Esophagus muscularis mucosa (tissue), 4 donors: ENCODE measurements at places on chromosomes 7 and 10. TPM values are rescaled to one million over a fixed set of nuclear protein-coding genes. Genes with fewer than 3 reads are reported as not detected.

Gene ACTR3C
- total RNA-seq = 10.1 TPM

Gene FAM25C
- total RNA-seq = not detected

Gene INHBA
- total RNA-seq = 38.6 TPM

Gene POLR3A
- 10.0 TPM for total RNA-seq

Gene ASZ1
- total RNA-seq = not detected

Gene MMP21
- not detected for total RNA-seq

Gene LMTK2
- 22.5 TPM for total RNA-seq

Gene DOCK1
- 60.3 TPM for total RNA-seq

Gene ERLIN1
- total RNA-seq = 8.3 TPM

Gene NODAL
- not detected for total RNA-seq

Gene PIK3AP1
- total RNA-seq = 16.6 TPM

Gene SYT15B
- total RNA-seq = 2.5 TPM

Gene MBL2
- total RNA-seq = not detected

Gene CYP3A7
- total RNA-seq = not detected

GRCh38 chr10:2918489-2918888 is 148.9 kb upstream of the PFKP start:
- no peak for DNase-seq

DNA sequence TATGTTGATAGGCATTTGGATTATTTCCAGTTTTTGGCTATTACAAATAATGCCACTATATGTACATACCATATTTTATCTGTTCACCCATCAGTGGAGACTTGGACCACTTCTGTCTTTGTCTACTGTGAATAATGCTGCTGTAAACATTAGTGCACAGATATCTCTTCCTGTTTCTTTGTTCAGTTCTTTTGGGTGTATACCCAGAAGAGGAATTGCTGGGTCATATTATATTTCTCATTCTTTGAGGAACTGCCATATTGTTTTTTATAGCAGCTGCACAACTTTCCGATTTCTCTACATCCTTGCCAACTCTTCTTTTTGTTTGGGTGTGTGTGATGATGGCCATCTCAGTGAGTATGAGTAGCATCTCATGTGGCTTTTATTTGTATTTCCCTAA is 218.0 kb downstream of the LRMDA start:
- DNase-seq = no peak

DNA sequence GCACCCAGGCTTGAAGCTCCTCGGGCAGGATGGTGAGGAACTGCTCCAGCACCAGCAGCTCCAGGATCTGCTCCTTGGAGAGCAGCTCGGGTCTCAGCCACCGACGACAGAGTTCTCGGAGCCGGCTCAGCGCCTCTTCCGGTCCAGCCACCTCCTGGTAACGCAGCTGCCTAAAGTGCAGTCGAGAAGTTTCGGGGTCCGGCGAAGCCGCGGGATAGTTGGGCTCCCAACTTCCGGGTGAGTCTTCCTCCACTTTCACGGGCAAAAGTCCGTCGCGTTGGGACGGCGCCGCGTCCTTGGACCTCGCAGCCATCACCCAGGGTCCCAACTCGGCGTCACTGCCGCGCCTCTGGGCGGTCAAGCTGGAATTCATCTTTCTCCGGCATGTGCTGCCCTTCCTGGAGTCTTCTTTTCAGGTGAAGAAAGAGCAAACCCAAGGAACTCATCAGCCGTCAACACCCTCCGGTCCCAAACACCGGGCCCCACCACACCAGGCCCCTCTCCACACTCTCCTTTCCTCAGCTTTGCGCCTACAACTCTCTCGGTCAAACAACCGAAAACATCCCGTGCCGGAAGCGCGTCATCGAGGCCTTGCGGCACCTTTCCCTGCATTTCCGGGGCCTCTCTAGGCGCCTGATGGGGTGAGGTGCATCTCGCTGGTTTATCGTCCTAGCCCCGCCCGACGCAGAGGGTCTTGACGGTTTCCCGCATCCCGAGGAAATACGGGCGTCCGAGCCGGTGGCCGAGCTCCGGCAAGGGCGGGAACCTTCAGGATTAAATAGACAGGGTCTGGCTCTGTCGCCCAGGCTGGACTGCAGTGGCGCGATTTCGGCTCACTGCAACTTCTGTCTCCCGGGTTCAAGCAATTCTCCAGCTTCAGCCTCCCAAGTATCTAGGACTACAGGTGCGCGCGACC is at the start of gene ZNF394:
Gene ZNF394 (minus strand): TSS at position 561 of the 916 bp plus-strand sequence. CDS start 188 bp downstream, at position 373.
- DNase-seq = peak; percentile 97

DNA sequence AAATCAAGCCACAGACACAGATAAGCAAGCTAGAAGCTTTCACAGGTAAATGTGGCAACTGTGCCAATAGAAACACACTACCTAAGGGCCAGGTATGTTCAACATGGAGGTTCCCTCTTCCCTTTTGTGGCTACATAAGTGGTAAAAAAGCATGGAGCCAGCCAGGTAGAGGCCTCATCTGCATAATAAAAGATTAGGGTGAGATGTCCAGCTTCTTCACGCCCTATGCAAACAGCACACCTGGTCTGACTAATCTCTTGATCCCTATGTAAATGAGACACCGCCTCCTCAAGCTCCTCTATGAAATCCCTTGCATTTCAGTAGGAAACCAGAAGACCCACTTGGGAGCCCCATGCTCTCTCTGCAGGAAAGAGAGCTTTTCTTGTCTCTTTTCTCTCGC is 282.2 kb downstream of the NEBL start:
- DNase-seq = no peak

DNA sequence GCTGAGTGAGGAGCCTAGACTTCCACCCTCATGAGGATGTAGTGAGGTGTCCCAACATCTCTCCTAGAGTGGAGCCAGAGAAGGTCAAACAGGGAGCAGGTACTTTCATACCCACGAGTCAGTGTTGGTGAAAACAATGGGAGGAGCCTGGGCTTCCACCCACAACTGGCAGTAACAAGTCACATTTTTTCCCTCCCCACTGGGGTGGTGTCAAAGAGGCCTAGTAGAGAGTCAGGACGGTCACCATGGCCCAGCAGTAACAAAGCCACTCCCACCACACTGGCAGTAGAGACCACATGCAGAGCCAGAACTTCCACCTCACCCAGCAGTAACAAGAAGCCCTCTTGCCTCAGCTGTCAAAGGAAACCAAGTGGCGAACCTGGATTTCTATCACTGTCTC is 280.2 kb upstream of the IMMP2L start:
- no peak for DNase-seq

GRCh38 chr7:105346138-105346537 is 42.6 kb downstream of the SRPK2 start:
- no peak for DNase-seq

DNA sequence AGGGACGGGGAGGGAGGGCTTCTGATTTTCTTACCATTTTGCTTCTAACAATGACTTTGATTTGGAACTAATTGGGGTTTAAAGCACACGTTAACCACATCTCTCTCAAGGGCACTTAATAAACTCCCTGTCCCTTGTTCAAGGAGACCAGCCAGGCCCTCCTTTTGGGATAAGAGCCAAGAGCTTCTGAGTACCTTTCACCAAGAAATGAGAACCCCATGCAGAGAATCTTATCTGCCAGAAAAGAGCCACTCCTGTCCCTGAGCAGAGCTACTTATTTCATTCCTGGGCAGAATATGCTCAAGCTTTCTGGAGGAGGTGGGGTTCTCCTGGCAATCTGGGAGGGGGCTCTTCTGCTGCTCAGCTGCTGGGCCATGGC is 574.6 kb downstream of the GALNT17 start:
- DNase-seq = no peak

GRCh38 chr10:8636371-8636770 is 581.9 kb downstream of the GATA3 start:
- DNase-seq = no peak

GRCh38 chr10:117249493-117250093 is 8.7 kb downstream of the SLC18A2 start:
- no peak for DNase-seq

- no peak for DNase-seq
Measured at GRCh38 chr7:101531726-101532357, 97.3 kb downstream of the MYL10 start.

DNA sequence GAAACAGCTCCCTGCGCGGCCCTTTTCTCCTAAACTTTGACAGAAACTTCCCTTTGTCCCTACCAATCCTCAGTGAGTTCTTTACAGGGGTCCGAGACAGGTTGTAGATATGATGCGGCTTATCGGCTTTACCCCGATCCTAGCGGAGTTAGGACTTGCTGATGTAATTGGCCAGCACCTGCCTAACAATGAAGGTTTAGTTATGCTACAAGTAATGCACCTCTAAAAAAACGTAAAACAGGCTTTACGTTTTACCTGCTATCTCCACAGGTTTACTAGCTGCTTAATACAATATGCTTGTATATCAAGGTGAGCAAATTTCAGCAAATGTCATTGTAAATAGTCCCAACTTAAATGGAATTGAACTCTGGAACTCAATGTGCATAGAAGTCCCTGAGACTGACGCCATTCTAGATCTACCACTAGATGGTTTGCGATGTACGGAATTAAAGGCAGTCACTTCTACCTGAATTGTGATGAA is 697 bp upstream of the SNX13 start:
- DNase-seq = no peak

- DNase-seq = no peak
Measured at GRCh38 chr10:120145107-120145506, 252.6 kb downstream of the SEC23IP start.

GRCh38 chr7:1377111-1377909 is 82.0 kb downstream of the MICALL2 start:
- no peak for DNase-seq

GRCh38 chr10:90905925-90906324 is 15.0 kb downstream of the ANKRD1 start:
- no peak for DNase-seq

DNA sequence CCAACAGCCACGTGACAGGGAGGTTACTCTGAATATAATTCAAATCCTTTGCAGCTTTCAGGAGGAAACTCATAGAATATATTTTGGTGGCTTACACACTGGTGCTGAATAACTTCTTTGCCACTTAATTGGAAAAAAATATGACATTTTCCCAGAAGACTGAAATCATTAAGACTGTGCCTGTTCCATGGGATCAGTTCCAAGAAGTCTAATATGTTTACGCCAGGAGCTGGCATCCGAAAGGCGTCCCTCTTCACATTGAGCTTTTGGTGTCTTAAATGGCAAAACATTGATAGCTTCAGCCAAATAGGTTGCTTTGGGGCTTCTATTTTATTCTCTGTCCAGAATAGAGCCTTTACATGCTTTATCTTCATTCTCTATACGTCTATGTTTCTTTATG is 917.6 kb upstream of the LRRTM3 start:
- no peak for DNase-seq

GRCh38 chr10:118957966-118958365 is 71.5 kb upstream of the NANOS1 start:
- DNase-seq = no peak

GRCh38 chr7:36021367-36021766 is 131.7 kb upstream of the EEPD1 start:
- no peak for DNase-seq

- peak; percentile 77 for DNase-seq
Measured at GRCh38 chr10:49661140-49661856, 18.2 kb upstream of the C10orf53 start.

GRCh38 chr7:4052130-4052529 is 630.0 kb upstream of the FOXK1 start:
- no peak for DNase-seq

GRCh38 chr10:44628921-44629320 is 244.0 kb upstream of the CXCL12 start:
- DNase-seq = no peak

DNA sequence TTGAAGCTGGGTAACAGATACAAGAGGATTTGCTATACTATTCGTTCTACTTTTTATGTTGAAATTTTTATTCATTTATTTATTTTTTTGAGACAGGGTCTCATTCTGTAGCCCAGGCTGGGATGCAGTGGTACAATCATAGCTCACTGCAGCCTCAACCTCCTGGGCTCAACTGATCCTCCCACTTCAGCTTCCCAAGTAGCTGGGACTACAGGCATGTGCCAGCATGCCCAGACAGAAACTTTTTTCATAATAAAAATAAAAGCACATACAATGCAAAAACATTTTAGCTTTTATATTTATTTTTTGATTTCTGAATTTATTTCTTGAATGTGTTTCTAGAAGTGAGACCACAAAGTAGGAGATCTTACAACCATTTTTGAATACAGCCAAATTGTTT is 71.2 kb downstream of the FANK1 start:
- no peak for DNase-seq

DNA sequence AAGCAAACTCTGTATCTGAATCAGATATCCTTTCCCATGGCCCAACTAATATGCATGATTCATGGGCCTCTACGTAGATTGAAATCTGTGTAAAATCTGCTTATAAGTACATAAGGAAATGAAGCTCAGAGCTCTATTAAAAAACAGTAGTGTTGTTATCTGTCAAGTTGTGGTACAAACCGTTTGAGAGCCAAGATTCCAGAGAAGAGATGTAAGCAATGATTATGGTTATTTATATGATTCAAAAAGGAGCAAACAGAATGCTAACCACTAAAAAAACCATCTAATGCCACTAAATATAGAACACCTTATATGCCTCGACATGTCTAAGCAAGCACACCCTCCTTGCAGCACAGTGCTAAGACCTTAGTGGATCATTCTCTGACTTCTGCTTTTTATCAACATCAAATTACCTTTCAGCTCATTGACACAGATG is 26.6 kb downstream of the RPP38 start:
- no peak for DNase-seq

- no peak for DNase-seq
Measured at GRCh38 chr10:80472234-80473095, 18.4 kb downstream of the TSPAN14 start.

- no peak for DNase-seq
Measured at GRCh38 chr10:6328699-6329423, 126.1 kb downstream of the PFKFB3 start.

DNA sequence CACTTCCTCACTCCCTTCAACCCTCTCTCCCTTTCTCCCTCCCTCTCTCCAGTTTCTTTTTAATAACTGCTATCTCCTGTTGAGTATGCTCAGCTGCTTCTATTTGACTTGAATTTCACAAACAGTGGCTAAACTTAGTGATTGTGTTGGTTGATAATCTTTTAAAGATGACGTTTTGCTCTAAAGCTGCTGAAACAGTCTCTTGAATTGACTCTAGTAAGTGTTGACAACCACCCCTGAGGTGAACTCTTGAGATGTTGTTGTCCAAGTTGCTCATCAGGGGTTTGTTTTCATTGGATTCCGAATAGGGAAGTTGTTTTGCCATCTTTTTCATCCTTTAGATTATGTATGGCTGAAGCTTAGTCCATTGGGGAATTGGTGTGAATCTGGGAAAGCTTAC is 176.2 kb downstream of the TWIST1 start:
- no peak for DNase-seq

DNA sequence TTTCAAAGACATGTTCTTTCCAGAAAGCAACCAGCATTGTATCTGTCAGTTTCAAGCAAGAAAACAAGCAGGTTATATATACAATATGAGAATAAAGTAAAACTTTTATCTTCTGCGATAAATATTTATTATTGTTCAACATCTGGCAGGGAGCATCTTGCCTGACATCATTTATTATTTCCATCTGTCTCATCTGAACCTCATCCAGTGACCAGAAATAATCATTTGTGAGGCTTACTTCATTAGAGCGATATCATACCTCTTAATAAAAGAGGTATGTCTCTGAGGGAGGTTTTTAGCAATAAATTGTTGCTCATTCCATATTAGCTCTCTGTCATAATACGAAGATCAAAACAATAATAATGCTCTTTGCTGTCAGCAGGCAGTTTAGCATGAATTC is 226.1 kb downstream of the CDC14C start:
- no peak for DNase-seq
